ENCODE measurements at places on chromosomes 7 and 10.
A peak's percentile ranks its signal among the peaks of the same experiment; 100 is the strongest.

GRCh38 chr7:32500922-32501341, 5.6 kb downstream of the AVL9 start:
- DNase-seq, result peak; percentile 18

- no peak for DNase-seq
These were observed 36.2 kb downstream of the FKBP6 start for GRCh38 chr7:73364006-73364728.

DNA sequence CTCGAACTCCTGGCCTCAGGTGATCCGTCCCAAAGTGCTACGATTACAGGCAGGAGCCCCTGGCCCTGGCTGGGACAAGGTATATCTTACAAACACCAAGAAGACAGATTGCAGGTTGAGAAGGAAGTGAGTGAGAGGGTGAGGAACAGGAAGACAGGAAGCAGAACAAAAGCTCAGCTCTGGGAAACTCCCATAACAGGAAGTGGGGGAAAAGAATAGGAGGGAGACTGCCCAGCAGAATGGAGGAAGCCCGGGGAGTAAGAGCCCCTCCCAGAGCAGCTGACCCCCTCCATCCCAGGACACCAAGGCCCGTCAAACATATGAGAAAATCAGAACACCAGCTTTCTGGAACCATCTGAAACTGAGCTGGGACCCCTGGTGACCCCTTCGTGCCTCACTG, 2.9 kb downstream of the TECPR1 start:
- no peak for DNase-seq

DNA sequence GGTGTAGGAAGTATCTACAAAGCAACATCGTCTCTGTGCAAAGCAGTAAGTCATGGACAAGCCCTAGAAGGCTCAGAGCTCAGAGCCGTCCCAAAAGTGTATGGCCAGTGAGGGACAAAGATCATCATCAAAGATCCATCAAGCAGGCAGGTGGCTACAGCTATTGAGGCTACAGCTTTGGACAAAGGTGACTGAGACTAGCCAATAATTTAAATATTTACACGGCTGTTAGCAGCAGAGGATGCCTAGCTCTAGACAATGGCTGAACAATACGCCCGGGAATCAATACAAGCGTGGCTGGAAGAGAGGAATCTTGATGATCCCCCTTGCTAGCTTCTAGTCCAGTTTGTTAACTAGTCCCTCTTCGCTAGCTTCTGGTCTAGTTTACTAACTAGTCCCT, 17.9 kb downstream of the NMT2 start:
- DNase-seq, result no peak

- no peak for DNase-seq
These were observed 251.1 kb downstream of the GPR37 start for GRCh38 chr7:124514471-124514870.

DNA sequence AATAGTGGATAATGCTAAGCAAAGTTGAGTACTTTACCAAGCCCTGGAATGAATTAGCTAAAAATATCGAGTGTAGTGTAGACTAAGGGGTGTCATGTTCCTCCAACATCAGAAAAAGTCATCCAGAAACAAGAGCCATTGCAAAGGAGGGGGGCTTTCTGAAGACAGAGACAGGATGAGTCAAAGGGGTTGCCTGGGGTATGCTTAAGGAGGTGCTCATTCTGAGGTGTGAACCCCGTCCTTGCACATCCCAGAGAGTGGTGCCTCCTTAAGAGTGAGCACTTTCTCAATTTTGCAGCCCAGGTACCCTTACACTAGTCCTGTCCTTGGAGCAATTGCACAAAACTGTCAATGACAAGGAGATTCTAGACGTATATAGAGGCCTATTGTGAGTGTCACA, 43.1 kb upstream of the C10orf71 start:
- DNase-seq, result no peak

DNA sequence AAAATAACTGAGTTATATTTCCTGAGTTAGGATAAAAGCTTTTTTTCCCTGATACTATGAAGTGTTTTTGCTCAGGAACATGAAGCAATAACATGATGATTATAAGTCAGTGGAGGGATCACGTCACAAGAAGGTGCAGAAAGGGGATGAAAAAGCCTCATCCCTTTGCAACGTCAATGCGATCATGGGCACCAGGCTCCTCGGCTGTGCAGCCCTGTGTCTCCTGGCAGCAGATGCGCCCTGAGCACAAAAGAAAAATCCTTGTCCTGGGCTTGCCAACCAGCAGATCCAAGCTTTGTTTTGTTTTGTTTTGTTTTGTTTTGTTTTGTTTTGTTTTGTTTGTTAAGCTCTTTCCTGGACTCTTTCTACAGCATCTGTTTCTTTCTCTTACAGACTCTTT, 103.5 kb upstream of the PRSS1 start:
- no peak for DNase-seq

- no peak for DNase-seq
These were observed 64.0 kb upstream of the KLF6 start for GRCh38 chr10:3848775-3849635.

- no peak for DNase-seq
These were observed 73.7 kb downstream of the PRR15 start for GRCh38 chr7:29637374-29637773.

DNA sequence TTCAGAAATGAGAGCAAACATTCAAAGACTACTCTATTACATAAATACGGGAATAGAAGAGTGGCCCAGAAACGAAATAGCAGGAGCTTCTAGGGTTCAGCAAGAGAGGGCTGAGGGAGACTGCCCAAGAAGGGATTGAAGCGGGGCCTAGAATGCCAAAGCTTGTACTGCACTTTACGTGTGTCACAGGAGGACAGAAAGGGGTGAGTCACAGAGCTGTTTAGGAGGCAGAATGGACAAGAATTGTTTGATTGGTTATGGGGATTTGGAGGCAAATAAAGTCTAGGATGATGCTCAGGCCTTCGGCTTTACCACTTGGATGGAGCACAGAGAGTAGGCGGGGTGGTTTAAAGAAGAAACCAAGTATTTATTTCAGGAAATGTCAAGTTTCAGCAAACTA, 11.3 kb upstream of the FXYD4 start:
- DNase-seq, result no peak

- no peak for DNase-seq
These were observed 112.3 kb downstream of the RAB11FIP2 start for GRCh38 chr10:117934477-117934876.

- no peak for DNase-seq
These were observed 25.2 kb downstream of the FOXK1 start for GRCh38 chr7:4707217-4707741.

- DNase-seq, result no peak
These were observed 825 bp downstream of the TMEM176A start for GRCh38 chr7:150801242-150801945.

- no peak for DNase-seq
These were observed 28.1 kb upstream of the FAM20C start for GRCh38 chr7:163971-164881.

GRCh38 chr7:18936265-18936664, 181.2 kb downstream of the TWIST1 start:
- no peak for DNase-seq

GRCh38 chr10:114862456-114862855, 40.9 kb downstream of the FHIP2A start:
- DNase-seq, result no peak

- DNase-seq, result no peak
These were observed 51.3 kb upstream of the GSDME start for GRCh38 chr7:24808518-24808917.

DNA sequence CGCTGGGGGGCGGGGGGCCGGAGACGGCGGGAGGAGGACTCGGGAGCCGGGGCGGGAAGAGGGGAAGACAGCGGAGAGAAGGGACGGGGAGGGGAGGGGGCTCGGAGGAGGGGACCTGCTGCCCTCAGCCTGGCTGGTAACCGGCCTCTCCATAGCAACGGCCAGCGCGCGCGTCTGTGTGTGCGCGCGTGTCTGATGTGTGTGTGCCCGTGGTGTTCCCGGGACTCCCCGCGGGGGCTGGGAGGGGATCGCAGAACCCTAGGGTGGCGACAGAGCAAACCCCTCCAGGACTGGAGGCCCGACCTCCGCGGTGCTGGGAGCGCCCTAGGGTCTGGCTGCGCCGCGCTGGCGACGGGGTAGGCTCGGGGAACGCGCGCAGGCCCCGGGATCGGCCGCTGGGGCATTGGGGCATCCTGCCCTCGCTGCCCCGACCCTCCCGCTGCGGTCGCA, 356.3 kb downstream of the DNAJB6 start:
- DNase-seq, result no peak

DNA sequence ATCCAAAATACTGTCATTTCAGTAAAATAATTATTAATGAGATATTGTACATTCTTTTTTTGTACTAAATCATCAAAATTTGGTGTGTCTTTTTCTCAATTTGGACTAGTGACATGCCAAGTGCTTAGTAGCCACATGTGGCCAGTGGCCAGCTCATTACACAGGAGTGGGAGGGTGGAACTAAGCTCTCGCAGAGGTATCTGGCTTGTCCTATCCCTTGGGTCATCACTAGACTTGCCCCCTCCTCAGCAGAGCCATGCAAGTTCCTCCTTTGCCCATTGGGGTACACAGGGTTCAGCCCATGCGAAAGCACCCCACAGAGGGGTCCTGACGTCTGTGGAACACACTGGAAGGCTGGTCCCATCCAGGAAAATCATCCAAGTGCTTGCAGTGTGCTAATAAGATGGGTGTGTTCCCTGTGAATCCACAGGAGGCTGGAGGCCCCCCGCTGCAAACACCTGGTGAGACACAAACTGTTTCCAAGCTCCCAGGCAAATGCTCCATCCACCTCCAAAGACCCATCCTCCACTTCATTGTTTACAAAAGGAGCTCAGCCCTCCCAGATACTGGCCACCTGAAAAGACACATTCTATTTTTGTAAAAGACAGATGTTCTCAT, 1.3 kb downstream of the ARHGAP22 start:
- no peak for DNase-seq

DNA sequence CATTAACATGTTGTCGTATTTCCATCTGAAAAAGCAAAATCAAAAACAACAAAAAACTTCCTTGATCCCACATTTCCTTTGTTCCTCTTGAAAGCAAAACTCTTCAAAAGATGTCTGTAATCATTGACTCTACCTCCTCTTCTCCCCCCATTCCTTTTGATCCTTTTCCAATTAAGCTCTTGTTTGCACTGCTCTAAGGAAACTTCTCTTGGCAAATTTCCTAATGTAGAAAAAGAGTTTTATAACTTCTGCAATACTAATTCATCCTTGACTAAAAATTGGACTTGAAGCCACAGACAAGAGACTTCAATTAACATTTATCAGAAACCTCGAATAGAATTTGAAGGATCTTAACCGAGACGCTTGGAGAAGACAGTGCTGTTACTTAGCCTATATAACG, 317.1 kb upstream of the SEMA3C start:
- DNase-seq, result no peak

- DNase-seq, result no peak
These were observed 259.2 kb downstream of the MAD1L1 start for GRCh38 chr7:1973321-1974251.

DNA sequence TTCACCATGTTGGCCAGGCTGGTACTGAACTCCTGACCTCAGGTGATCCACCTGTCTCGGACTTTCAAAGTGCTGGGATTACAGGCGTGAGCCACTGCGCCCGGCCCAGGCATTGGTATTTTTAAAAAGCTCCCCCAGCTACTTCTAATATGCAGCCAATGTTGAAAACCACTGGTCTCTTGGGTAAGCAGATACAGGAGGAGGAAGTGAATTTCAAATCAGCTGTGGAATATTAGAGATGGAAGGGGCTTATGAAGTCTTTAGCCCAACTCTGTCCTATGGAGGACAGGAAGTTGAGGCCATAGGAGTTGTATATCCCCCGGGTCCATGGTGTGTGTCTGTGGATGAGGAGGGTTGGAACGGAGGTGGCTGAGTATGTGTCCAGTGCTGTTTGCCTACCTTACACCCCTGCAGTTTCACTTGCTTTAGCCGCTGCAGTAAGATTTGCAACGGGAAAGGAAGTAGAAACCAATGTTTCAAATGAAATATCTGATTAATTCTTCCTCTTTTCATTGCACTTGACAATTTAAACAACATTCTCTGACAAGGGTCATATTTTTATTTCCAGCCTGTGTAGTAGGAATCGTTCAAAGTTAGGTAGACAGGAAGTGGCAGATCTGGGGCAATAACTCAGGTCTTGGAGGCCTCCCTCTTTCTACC, 3.4 kb downstream of the PDE6C start:
- DNase-seq, result no peak

DNA sequence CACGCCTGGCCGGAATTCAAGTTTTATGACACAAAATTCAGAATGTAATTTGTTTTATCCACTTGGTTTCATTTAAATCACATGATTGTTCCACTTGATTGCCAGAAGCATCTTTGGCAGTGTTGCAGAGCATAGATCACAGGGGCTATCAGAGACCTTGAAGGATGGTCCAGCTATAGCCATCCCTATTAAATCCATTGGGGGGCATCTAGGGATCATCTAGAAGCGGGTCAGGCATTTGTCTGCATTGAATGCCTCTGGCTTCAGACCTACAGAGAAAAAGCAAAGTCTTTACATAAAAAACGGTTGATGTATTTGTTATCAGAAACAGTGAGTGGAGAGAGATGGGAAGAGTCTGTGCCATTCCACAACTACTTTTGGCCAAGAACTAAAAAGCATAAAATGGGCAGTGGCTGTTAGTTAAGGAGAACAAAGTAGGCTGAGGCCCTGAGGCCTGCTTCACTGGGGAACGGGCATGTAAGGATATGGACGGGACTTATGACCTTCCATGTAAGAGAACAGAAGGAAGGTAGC, 146.3 kb downstream of the NXPH1 start:
- DNase-seq, result no peak

DNA sequence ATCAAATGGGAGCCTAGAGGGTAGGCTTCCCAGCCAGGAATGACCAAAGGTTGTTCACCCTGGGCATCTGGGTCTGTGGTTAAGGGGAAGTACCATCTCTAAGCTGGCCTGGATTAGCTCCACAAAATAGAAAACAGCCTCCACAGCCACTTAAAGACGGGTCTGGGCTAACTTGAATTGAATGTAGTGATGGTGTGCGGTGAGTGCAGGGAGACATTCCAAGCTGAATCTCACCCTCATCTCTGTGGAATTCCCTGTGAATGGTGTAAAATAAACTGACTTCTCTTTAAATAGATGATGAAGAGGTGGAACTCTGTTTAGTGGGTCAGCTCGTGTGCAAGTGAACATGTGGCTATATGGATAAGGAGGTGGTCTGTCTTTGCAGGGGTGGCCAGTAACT, 251.0 kb downstream of the DYNC1I1 start:
- DNase-seq, result no peak

DNA sequence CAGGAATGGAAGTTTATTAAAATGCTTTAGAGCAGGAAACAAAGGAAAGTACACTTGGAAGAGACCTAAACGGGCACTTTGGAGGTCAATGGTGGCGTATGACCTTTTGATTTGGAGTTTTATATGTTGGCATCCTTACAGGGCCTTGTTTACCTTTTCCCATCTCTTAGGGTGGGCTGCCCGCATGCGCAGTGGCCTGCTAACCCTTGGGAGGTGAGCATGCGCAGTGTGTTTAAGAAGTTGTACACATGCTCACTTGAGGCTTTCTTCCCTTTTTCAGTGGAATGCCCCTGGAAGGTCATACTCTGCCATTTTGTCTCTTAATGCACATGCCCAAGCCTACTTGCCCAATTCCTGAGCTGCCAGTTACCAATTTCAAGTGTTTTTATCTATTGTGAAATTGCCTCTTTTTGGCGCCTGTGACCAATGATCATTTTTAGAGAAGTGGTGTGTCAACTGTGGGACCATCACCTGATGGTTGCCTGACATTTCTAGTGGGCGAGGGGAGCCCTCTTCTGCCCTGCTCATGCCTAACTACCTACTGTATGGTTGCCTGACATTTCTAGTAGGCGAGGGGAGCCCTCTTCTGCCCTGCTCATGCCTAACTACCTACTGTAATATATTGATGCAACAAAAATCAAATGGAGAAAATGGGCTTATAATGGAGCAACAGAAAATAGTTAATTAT, 138.0 kb downstream of the PPP1R9A start:
- DNase-seq, result no peak

GRCh38 chr7:140126435-140127034, 50.2 kb downstream of the KDM7A start:
- no peak for DNase-seq
